ENCODE measurements at places on chromosomes 16 and 17.

GRCh38 chr17:1188812-1189504 is 9.2 kb upstream of the ABR start:
- DNase-seq = no peak

DNA sequence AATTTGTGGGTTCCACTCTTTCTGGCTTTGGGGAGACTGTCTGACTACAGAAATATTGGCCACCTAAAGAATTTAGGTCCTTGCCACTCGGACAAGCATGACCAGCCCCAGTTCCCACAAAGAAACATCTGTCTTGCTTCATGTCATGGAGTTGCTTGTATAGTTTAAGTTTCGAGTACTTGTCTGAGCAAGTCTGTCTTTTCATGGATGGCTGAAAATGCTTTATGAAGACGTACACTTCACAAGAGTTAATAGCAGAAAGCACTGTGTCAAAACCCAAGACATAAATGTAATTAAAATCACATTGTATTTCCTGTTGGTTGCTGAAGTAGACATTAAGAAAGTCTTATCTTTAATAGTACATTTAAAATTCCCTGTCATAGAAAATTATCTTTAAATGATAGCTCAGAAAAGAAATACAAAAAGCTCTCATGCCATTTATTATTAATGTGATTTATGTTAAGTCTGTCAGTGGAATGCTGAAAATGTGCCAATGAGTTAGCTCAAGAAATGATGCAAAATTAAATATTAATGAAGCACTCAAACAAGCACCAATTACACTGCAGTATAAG is 29.8 kb upstream of the XYLT2 start:
- no peak for DNase-seq

DNA sequence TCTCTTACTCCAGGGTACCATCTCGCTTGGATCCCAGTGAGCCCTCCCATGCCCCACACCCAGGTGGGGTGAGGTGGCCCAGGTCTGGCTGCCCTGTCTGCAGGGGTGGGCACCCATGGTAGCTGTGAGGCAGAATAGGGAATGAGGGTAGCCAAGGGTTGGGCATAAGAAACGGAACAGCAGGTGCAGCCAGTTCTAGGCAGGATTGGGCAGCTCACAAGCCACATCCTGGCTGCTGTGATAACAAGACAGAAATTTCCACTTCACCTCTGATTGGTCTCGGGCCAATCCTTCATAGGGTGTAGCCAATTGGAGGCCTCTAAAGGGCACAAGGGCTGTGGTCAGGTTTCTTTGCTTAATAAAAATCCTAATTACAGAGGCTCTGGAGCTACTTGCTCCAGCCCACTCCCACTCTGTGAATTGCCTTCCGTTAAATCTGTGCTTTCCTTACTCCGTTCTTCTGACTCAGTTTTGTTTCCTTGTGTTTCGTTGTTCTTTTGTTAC is 1.5 kb upstream of the ARHGDIG start:
- no peak for DNase-seq

DNA sequence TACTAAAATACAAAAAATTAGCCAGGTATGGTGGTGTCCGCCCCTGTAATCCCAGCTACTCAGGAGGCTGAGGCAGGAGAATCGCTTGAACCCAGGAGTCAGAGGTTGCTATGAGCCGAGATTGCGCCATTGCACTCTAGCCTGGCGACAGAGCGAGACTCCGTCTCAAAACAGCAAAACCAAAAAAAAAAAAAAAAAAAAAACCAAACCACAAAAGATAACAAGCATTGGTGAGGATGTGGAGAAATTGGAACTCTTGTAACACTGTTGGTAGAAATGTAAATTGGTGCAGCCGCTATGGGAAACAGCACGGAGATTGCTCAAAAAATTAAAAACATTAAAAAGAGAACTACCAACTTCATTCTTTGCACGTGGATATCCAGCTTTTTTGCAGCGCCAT is 119.4 kb downstream of the OR1D5 start:
- no peak for DNase-seq

- no peak for DNase-seq
These were observed 12.7 kb upstream of the AMFR start for GRCh38 chr16:56438038-56438437.

DNA sequence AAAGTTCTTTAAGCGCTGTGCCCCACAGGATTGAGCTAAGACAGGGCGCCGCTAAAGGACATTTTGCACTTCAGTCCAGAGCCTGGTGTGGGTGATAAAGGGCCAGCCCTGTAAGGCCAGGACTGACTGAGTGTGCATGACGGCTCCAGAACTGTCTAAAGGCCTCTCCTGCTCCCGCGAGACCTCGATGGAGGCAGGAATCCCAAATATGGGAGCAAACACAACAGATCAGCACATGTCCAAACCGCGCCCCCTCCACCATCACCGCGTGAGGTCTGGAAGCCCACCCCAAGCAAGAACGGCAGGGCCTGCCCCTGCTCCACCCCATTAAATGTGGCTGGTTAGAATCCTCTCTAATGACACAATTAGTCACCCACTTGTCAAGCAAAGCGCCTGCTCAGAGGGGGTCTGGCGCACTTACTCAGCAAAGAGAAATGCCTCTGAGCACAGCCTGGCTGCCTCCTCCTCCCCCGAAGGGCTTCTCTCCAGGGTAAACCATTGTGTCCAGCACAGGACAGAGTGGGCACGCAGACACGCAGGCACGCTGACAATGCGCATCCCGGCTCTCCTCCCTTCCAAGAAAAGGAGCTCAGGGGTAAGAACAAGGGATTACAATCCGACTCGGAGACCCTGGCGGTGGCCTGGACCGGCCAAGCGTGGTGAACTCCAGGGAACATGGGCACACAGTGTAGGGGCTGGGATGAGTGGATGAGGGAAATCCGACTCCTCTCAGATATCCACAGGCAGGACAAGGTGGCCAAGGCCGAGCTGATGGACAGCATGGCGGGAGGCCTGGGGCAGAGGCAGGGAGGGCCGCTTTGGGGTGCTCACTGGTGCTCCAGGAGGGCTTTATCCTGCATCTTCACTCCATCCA is 1.5 kb downstream of the MXRA7 start:
- DNase-seq = no peak

GRCh38 chr16:88790312-88791211 is 5.5 kb upstream of the PIEZO1 start:
- peak; percentile 60 for DNase-seq

GRCh38 chr17:64008830-64009229 is 10.7 kb downstream of the PRR29 start:
- DNase-seq = no peak

DNA sequence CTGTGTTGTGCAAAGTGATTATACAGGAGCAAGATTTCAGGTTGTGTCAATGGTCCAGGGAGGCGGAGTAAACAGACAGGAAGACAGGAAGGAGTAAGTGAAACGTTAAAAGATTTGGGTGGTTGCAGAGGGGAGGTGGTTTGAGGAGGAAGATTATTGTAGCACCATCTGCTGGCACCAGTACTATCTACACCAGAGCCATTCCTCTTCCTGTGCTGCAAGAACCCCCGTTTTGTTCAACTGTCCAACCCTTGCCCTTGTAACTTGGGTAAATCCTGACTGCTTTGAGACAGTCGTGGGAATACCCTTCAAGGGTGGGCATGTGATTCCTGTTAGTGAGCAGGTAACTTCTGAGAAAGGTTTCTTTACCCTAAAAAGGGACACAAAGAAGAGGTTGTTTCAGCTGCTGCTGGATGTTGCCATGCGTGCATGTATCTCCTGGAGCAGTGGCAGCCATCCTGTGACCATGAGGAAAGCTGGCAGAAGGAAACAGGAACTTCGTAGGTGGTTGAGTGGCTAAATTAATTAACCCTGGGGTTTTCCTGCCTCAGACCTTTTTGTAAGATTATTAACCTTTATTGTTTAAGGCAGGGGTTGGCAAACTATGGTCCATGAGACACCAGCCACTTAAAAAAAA is 124.1 kb downstream of the PRKCA start:
- DNase-seq = peak; percentile 2

GRCh38 chr17:82450357-82451106 is at the start of gene CYBC1:
CYBC1 (minus strand) TSS chr17:82450752; CDS start chr17:82449254, 1,498 bp downstream.
- peak; percentile 96 for DNase-seq

- no peak for DNase-seq
These were observed 5.5 kb downstream of the SLC13A2 start for GRCh38 chr17:28478712-28479615.

DNA sequence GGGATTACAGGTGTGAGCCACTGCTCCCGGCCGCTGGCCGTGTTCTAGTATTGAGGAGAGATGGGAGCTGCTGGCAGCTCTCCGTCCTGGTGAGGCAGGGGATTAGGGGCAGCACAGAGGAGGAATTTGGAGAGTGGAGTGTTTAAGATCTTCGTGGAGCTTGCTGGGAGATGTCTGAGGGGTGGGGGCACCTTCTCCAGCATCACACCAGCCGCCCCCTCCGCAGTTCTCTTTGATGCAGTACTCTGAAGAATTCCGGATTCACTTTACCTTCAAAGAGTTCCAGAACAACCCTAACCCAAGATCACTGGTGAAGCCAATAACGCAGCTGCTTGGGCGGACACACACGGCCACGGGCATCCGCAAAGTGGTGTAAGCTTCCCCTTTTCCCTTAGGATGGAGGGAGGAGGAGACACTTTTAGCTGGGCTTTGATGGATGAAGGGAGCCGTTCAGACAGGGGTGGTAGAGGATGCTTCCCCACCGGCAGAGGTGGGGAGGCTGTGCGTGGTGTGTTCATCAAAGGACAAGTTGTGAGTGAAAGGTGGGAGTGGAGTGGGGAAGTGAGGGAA is 11.9 kb downstream of the ITGAM start:
- DNase-seq = no peak

DNA sequence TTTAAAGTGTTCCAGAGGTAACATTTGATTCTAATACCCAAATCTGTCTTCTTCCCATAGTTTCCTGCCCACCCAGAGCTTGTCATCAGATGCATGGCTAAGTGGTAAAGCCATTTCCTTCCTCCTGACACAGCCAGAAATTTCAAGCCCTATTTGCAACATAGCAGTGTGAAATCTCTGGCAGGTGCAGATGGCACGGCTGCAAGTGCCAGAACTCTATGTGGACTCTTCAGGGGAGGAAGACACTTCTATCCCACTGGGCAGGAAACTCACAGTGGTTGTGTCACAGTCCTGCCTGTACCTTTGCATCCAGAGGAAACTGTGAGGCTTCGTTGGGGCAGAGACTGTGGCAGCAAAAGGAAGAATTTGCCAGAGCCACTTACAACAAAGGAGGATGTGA is 13.2 kb downstream of the DYNLRB2 start:
- no peak for DNase-seq

DNA sequence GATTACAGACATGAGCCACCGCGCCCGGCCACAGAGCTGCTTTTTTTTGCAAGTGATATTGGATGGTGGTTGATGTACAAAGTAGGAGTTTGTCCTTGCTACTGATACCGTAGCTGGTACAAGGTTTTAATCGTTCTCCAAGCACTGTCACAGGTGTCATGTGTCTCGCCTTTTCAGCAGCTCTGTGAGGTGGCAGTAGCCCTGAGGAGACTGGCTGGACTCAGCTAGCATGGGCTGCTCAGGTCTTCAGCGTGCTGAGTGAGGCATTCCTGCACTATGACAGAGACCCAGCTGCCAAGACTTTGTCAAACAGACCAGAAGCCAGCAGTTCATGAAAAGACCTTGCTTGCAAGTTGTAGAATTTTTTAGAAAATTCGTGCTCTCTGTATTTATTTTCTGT is 7.2 kb downstream of the WWOX start:
- DNase-seq = no peak

DNA sequence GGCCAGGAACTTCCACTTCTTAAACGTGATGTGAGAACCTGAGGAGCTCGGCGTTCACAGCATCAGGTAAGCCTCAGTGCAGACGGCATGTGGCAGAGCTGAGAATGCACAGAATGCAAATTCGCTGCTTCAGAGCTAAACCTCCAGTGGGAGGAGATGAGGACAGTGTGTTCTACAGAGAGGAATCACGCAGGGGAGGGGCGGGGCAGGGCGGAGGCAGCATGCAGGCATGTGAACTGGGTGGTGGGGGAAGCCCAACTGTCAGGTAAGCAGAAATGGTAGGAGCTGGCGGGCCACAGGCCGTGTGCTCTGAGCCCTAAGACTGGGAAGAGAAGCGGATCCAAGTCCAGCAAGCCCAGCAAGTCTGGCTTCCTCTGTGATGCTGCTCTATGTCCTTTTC is 94.7 kb downstream of the ZNF778 start:
- no peak for DNase-seq

DNA sequence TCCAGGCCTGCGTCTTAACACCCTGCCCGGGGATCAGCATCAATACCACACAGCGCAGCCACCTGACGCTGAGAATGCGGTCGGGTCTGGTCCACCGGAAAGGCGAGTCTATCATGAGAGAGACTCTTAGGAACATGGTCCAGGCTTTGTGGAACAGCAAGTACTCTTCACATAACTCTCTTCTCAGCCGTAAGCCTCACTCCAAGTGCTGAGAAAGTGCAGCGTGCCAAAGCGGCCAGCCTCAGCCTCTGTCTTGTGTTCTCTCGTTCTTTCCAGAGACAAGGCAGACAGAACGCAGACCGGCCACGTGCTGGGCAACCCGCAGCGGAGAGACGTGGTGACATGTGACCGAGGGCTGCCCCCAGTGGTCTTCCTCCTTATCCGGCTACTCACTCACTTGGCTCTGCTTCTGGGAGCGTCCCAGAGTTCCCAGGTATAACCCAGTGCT is 34.4 kb upstream of the ENDOV start:
- no peak for DNase-seq

GRCh38 chr16:83699817-83700216 is 108.0 kb upstream of the HSBP1 start:
- no peak for DNase-seq

- DNase-seq = no peak
These were observed 76.5 kb downstream of the AATF start for GRCh38 chr17:37025238-37025637.

- DNase-seq = no peak
These were observed 683.1 kb upstream of the SALL1 start for GRCh38 chr16:51834133-51834532.

DNA sequence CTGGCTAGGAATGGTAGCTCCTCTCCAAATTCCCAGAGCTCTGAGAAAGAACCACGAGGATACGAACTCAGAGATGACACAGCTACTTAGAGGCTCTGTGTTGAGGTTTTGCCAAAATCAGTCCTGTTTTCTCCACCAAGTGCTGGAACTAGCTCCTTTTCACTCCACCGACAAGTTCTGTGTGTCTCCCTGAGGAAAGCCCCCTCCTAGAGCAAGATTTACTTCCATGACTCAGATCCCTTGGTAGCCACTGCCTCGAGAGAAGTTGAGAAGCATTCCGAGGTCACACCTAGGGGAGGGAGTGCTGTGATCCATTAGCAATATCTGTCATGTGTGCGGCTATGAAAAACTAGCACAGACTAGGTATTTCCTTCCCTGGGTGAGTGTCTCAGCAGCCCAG is 30.6 kb downstream of the IL21R start:
- no peak for DNase-seq

DNA sequence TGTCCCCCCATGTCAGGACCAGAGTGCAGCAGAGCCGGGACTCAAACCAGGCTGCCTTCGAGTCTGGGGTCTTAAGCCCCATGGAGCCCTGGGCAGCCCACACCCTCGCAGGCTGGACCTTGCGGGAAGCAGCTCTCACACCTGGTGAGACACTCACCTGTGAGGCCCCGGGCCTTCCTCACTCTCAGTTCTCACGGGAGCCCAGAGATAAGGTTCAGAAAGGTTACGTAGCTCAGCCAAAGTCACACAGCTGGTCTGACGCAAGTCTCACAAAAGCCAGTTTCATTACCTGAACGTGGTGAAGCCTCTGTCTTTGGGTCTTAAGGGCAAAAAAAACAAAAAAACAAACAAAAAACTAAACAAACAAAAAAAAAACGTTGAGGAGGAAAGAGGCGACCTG is 32.8 kb upstream of the SSTR5 start:
- no peak for DNase-seq

Data from T-helper 9 cell (primary cell).